ENCODE measurements at places on chromosomes 1 and 21. TPM values are rescaled to one million over a fixed set of nuclear protein-coding genes. Genes with fewer than 3 reads are reported as not detected.

LMX1A gene
- not detected for polyA plus RNA-seq

AKR7A3 gene
- 0.88 TPM for polyA plus RNA-seq

NPL gene
- polyA plus RNA-seq = 127 TPM

ZMYND12 gene
- 1.3 TPM for polyA plus RNA-seq

KIF17 gene
- polyA plus RNA-seq = not detected

All from CD14-positive monocyte (primary cell).